ENCODE measurements at places on chromosomes 1 and 21.

- DNase-seq: no peak
Observed at GRCh38 chr1:228760979-228761378, 25.7 kb downstream of the RHOU start.

DNA sequence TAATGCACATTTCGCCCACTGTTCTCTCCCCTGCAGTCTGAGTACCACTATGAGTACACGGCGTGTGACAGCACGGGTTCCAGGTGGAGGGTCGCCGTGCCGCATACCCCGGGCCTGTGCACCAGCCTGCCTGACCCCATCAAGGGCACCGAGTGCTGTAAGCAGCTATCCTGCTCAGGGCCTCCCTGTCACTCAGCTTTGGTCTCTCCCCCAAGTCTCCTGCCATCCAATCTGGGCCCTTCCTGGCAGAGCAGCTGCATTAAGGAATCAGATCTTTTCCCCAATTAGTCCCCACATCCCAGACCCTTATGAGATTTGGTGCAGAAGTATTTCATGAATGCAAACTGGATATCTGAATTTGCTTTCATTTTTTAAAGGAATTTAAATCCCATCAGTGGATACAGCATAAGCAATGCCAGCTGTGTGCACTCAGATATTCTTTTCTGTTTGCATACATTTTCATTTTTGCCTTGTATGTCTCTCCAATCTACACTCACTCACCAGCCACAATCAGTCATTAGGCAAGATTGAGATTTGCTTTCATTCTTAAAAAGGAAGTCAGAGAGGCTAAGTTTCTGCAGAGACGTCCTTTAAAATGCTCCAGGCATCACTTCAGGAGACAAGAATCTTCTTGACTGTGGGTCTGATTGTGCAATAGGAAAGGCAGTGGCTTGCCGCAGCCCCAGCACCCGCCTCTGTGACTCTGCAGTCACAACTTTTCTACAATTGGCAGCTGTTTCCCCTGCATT is 48.1 kb downstream of the ELAPOR1 start:
- peak; percentile 93 for DNase-seq

DNA sequence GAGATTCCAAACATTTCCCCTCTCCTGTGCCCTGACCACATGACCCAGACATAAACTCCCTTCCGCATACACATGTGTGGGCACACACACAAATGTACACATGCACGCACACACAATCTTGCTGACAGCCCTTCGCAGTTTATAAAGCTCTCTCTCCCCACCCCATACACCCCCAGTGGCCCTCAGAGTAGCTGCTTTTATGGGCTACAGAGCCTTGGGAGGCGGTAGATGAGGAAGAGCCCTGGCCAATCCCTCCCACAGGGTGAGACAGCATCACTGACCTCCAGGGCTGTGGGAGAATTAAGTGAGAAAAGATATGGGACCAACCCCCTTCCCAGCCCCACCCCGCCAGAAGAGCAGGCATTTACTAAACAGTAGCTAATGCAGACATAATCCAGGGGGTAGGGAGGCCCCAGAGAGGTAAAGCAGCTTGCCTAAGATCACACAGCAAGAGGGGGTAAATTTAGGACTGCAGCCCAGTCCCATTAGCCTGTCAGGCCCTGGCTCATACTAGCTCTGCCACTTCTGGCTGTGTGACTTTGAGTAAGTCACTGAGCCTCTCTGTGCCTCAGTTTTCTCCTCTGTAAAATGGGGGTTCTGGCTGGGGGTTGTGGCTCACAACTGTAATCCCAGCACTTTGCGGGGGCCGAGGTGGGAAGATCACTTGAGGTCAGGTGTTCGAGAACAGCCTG is 5.1 kb downstream of the SDC3 start:
- DNase-seq: peak; percentile 43

- no peak for DNase-seq
Observed at GRCh38 chr21:29624776-29625175, 315.0 kb downstream of the GRIK1 start.

DNA sequence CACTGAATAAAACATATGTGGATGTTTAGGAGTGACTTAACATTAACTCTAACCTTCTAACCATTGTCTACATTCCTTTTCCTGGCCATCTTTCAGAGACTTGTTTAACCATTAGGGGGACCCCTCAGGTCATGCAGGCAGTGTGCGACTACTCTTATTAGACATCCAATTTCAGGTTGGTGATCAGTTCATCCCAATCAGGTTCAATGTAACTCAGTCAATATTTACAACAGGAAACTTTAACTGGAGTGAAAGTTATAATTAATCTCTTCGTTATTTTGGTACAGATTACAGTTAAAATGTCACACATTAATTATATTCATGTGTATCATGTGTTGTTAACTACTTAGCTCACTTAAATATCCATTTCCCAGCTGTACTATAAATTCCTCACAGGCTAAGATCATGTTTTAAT is 68.8 kb upstream of the RGS1 start:
- DNase-seq: no peak

DNA sequence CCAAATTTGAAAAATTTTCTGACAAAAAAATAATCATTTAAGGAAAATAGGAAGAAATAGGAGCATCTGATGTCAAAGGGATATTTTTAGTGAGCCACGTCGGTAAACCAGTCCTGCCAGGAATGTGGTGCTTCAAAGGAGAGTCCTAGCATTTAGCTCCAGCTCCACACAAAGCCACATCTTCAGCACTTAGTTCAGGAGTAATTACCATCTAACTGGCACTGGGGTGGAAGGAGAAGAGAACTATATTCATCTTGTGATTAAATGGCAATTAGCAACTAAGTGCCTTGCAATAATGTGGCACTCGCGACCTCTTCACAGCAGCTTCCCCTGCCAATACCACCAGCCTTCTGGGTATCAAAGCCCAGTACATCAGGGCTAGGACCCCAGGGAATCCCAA is 409.1 kb downstream of the SETD4 start:
- no peak for DNase-seq

- no peak for DNase-seq
Observed at GRCh38 chr1:160024195-160024905, 7.4 kb downstream of the PIGM start.

GRCh38 chr1:34709547-34709946 is 45.3 kb upstream of the GJB5 start:
- DNase-seq: peak; percentile 2

DNA sequence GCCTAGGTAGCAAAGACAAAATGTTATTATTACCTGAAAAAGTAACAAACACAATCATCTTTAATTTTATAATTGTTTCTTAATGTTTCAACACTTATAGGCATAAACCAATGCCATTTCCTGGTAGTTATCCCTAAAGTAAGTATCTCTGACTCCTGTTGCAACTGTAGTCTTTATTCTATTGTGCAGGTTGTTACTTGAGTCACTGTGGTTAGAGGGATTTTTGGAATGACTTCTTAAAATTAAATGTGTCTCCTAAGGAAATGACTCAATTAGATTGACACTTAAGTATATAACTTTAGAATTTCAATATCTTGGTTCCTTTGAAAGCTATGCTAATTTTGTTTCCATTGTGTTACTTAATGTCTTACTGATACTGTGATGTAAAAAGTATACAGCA is 143.9 kb downstream of the PHTF1 start:
- DNase-seq: peak; percentile 43

GRCh38 chr1:184469396-184469795 is 82.6 kb downstream of the C1orf21 start:
- DNase-seq: no peak

DNA sequence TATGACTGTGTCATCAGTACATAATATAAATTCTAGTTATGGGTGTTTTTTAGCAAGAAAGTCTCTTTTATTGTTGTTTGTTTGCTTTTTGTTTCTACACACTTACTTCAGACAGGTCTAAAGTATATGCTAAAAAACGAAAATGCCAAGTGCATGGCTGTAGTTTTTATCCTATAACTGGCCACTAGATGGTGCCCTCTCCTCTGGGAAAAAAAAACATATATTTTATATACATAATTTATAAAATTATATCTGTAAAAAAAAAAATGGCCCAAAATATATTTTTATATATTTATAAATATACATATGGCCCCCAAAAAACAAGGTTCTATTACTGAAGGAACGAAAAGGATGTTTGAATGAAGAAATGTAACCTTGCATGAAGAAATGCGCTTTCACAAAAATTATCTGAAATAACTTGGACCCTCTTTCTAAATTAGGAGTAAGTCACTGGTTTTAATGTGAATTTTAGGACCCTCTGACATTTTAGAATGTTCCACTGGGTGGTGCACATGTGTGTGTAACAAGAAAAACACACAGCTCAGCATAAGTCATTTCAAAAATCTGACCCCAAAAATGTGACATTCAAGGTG is 93.5 kb downstream of the TTLL7 start:
- peak; percentile 54 for DNase-seq

DNA sequence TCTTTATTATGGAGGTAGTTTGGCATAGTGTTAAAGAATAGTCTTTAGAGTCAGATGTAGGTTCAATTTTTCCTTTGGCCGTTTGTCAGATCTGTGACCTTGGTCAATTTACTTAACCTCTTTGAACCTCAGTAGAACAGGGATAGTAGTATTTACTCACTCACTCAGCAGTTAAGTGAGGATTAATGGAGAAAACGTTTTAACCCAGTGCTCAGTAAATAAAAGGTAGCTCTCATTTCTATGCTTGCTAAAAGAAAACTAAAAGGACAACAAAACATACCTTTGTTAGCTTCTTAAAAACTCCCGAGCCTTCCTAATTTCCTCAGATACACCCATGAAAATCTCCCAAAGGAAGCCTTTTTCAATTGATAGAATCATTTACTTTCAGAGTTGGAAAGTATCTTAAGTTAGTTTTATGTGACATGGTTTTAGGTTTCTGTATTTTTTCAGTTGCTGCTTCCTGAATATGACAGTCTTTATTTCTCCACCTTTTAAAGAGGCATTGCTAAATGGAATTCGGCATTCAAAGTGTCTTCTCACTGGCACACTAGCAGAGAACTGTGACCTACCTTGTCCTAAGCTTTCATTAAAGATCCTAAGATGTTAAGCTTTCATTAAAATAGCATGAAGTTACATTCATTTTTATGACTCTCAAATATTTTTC is 7.8 kb downstream of the ABCD3 start:
- DNase-seq: no peak

- DNase-seq: no peak
Observed at GRCh38 chr1:231778009-231778719, 151.6 kb downstream of the DISC1 start.

DNA sequence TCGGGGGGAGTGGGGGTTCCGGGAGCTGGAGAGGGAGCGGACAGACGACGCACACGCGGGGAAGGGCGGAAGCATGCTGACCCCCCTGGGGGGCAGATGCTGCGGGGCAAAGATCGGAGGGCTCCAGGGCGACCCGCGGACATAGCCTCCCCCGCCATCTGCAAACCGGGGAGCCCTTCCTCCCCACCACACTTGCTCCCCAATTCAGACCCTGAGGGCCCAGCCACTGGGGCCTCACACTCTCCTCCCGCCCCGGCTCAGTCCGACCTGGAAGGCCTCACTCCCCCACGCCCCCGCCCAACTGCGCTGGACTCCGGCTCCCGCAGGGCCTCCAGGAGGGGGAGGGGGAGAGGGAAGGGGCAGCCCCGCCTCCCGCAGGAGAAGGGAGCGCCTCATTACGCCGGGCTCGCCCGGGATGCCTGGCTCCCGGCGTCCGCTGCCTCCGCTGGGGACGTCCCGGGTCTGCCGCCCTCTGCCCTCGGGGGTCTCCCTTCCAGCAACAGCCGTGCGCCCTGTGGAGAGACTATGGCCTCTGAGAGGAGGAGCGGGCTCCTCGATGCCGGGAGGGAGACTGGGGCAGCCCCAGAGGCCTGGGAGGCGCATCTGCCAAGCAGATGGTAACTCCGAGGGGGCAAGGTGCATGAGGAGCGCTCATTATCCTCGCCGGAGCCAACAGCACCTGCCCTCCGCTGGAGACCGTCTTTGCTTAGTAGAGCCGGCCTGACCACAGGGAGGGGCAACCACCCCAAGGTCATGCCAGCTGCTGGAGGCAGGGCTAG is 636 bp upstream of the CAMK2N1 start:
- DNase-seq: peak; percentile 89

- no peak for DNase-seq
Observed at GRCh38 chr1:27596261-27596660, 7.7 kb downstream of the AHDC1 start.

DNA sequence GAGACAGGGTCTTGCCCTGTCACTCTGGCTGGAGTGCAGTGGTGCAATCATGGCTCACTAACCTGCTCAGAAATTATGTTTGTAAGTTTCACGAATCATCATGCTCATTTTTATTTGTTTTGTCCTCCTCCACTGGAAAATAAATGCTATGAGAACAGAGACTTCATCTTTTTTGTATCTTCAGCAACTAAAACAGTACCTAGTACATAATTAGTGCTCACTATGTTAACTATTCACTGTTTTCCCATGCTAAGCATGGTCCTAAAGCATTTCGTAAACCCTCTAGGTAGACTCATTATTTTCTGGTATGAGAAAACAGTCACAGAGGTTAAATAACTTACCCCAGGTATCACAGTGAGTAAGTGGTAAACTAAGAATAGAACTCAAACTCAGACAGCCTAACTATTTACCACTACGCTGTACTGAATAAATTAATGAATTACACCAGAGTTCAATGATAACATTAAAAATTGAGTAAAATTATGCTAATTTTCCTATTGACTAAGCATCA is 118.4 kb downstream of the RERE start:
- DNase-seq: no peak

DNA sequence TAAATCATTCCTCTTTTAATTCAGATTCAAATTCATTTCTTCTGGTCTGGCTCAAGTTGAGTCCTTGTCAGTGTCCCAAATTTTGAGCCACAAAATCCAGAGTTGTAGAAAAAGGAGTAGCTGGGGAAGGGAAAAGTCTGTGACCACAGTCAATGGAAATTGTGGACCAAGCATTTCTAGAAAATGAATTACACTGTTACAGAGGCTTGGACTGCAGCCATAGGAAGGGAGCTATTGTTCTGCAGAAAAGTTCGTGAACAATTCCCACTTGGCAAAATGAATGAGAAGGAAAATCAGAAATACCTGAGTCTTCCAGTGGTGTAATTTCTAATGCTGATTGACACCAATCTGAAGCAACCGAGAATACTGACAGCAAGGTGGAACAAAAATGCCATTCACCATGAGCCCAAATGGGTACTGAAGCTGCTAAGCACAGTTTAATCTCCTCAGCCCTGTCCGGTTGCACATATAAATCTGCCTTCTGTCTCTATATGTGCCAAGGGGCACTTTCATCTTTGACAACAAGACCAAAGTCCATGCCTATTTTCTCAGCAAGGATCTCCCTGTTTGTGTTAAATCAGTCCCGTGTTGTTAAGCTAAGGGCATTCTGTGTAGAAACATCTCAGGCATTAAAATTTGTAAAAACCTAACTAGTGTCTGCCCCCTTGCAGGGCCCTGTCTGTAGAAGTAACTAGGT is 51.3 kb downstream of the TEX35 start:
- no peak for DNase-seq

DNA sequence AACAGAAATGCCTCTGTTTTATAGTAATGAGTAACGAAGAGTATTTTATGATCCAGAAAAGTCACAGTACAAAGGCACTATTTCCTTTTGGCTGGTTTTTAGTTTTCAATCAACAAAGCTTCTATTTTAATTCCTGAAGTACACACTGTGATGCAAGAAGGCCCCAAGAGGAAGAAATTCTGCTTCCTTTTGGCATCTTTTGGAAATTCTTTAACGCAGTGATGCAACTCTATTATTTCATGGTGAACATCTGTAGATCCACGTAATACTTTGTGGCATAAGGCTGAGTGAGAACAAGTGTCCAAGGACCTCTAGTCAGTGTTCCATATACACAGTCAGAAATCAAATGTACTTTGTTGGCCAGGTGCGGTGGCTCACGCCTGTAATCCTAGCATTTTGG is 137.5 kb downstream of the TGFB2 start:
- peak; percentile 64 for DNase-seq

- DNase-seq: no peak
Observed at GRCh38 chr1:5267603-5268235, 613.3 kb downstream of the AJAP1 start.

Data from foreskin fibroblast (primary cell).